ENCODE measurements at places on chromosomes 7 and 10.

DNA sequence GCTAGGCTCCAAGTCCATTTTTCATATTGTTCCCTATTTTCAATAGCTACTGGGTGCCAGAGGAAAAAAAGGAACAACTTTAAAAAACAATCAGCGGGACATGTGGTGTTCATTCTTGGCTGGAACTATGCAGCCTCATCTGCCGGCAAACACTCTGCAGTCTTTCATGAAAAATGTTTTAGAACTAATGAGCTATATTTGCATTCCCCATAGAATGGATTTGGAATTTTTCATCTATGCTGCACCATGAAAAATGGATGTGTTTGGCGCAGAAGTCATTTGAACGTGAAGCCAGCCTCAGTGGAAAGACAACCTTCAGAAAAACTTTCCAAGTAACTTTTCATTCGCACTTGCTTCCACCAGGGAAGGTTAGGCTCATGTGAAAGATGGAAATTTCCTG lies 270.5 kb downstream of the SKAP2 start:
- no peak for DNase-seq

- DNase-seq, result no peak
Observed at GRCh38 chr7:55156919-55157763, 138.3 kb downstream of the EGFR start.

GRCh38 chr7:125112850-125113249 lies 183.2 kb upstream of the POT1 start:
- no peak for DNase-seq

DNA sequence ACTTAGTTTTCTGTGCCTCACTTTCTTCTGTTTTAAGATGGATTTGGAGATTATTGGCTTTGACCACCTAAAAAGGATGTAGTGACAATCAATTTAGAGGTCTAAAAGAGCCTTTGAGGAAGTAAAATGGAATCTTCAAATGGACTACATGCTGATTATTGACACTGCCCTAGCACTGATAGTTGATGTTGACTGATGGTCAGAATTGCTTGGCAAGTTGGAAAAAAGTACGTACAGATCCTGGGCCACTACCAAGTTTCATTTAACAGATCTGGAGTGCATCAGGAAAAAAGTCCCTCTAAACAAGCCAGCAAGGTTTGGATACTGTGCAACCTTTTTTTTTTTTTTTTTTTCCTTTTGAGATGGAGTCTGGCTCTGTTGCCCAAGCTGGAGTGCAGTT lies 81.1 kb downstream of the TCF7L2 start:
- DNase-seq, result no peak

- DNase-seq, result no peak
Observed at GRCh38 chr10:69894156-69894555, 92.5 kb downstream of the COL13A1 start.
